ENCODE measurements at places on chromosomes 5 and 9. TPM values are rescaled to one million over a fixed set of nuclear protein-coding genes. Genes with fewer than 3 reads are reported as not detected.

The MYORG gene
- 11.5 TPM for total RNA-seq

DNA sequence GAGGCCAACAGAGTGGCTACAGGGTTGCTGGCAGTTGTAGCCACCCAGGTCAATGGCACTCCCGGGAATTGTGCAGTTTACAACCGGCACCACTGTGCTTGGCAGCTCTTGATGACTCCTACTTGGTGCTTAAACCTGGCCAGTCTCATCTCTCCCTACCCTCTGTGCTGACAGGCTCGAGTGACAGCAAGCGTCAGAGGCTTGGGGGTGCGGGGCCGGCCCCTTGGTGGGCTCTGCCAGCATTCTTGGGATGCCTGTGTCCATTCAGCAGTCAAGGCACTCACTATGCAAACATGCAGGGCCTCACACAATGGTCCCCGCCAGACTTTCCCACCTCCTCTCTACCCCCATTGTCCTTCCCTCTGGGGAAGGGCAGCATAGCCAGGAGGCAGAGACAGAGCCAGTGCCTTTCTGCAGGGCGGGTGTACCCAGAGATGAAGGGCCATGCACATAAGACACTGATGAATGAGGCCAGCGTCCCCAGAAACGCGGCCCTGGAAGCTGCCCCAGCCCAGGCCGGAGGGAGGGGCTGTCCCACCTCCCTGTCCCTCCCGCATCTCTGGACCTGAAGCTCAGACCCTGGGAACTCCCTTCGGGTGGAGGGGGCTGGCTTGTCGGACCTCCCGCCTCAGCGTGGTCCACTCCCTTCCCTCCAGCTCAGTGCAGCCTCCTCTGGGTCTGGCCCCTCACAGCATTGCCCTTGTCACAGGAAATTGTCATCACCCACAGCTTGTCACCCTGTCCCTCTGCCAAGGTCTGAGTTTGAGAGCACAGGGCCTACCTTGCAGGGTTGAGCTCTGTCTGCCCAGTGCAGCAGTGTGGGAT lies 26.4 kb upstream of the NOTCH1 start:
- DNase-seq, result no peak
- no peaks in the 10 kb centered on the region for H3K4me1 ChIP-seq
- H3K27me3 ChIP-seq, result no peaks in the 10 kb centered on the region
- no peaks in the 10 kb centered on the region for H3K36me3 ChIP-seq

The SNX18 gene
- total RNA-seq, result 33.1 TPM

DNA sequence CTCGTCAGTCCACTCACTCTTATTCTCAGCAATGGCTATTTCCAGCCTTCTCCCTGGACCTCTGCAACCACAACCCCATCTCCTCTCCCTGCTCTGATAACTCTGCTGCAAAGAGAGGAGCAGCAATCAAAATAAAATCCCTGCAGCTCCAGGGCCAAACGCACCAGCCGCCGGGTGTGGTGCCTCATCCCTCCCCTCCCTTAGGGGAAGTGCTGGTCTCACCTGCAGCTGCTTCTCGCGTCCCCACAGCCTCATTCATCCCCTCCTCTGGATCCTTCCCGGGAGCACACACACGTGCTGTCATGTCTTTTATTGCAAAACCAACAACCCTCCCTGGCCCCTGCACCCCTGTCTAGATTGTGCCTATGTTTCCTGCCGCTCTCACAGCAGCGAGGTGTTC lies 77.8 kb downstream of the TENT4A start:
- H3K27ac ChIP-seq, result no peak overlapping the region
- no peak for DNase-seq
- no peaks in the 10 kb centered on the region for H3K27me3 ChIP-seq

GRCh38 chr5:132464156-132464939 lies 26.2 kb downstream of the IRF1 start:
- H3K4me1 ChIP-seq, result peaks cover 4% of the 10 kb centered on the region
- H3K27ac ChIP-seq, result peak overlapping the region; percentile 89
- DNase-seq, result no peak

DNA sequence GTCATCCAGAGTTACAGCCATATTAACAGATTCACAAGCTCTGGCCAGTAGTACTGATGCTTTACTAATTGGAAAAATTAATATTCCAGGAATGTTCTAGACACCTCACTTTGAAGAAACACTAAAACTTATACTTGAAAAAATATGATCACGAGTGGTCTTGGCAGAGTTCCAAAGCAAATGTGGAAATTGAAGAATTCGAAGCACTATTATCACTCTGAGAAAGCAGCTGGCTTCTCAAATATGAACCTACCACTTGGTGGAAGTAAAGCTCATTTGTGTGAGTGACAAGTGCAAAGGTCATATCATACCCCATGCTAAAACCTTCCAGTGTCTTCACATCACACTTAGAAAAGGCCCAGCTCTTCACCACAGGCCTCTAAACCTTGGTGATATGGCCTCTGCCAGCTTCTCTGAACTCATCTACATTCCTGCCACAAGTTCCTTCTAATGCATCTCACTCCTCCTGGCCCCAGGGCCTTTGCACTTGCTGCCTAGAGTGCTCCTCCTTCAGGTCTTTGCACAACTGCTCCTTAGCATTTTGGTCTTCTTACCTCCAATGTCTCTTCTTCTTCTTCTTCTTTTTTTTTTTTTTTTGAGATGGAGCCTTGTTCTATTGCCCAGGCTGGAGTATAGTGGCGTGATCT lies 175.7 kb upstream of the SMIM23 start:
- no peak overlapping the region for H3K27ac ChIP-seq
- H3K27me3 ChIP-seq, result no peaks in the 10 kb centered on the region
- no peaks in the 10 kb centered on the region for H3K4me1 ChIP-seq
- no peak overlapping the region for H3K4me3 ChIP-seq
- H3K36me3 ChIP-seq, result no peaks in the 10 kb centered on the region
- DNase-seq, result no peak

GRCh38 chr9:113675475-113675941 lies 200.6 kb upstream of the ZNF618 start:
- no peaks in the 10 kb centered on the region for H3K4me1 ChIP-seq
- no peaks in the 10 kb centered on the region for H3K27me3 ChIP-seq
- H3K36me3 ChIP-seq, result no peaks in the 10 kb centered on the region
- peak overlapping the region; percentile 78 for H3K27ac ChIP-seq
- DNase-seq, result no peak

DNA sequence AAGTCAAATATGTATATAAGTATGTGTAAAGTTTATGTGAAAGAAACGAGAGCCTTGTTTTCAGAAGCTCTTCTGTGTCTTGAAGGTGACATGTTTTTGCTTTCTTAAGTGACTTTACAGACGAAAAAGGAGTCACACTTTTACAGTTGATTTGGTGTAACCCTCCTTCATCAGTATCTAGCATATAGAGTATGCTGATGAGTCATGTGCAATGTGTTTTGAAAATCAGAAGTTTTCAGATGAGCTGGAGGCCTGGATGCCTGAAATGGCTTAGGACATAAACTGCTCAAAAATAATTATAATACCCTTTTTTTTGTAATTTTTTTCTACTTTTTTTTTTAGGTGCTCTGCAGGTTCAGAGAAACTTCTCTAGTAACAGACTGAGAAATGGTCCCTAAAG lies 209.5 kb downstream of the CD180 start:
- H3K27ac ChIP-seq, result no peak overlapping the region
- DNase-seq, result no peak
- no peaks in the 10 kb centered on the region for H3K27me3 ChIP-seq
- H3K4me1 ChIP-seq, result no peaks in the 10 kb centered on the region
- H3K4me3 ChIP-seq, result no peak overlapping the region

DNA sequence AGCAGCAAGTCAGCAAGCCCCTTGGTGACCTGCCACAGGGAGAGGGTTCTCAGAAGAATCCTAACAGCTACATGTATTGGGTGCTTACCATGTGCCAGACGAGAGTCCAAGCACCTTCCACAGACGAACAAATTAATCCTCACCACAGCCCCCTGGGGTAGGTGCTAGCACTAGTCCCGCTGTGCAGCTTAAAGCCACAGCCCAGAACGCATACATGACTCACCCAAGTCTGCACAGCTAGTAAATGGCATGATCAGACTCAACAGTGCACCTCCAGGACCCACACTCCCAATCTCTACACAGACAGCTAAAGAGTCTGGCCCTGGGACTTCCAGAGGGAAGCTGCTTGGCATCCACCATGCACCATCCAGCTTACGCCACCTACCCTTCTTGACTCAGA lies 111.5 kb downstream of the PAX5 start:
- H3K27ac ChIP-seq, result no peak overlapping the region
- H3K4me3 ChIP-seq, result no peak overlapping the region
- H3K36me3 ChIP-seq, result no peaks in the 10 kb centered on the region
- H3K4me1 ChIP-seq, result no peaks in the 10 kb centered on the region

DNA sequence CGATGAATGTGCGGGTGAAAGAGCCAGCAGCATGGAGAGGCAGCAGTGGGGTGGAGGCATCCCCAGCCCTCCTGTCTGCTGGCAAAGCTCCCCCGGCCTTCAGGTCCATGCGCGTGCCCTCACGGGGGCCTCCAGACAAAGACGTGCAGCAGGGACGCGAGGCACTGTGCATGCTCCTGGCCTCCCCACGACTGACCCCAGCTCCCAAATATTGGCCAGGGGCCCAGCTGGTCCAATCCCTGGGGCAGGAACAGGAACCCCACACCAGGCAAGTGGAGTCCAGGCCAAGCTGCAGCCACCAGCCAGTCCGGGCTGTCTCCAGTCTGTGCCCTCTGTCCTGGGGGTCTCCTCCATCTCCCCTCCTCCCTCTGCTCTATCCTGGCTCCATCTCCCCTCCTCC lies 33.5 kb upstream of the LRRC14B start:
- DNase-seq, result no peak
- no peak overlapping the region for H3K4me3 ChIP-seq
- H3K36me3 ChIP-seq, result no peaks in the 10 kb centered on the region
- H3K27me3 ChIP-seq, result no peaks in the 10 kb centered on the region

GRCh38 chr5:74798977-74799911 lies 32.2 kb downstream of the NSA2 start:
- H3K27me3 ChIP-seq, result no peaks in the 10 kb centered on the region
- H3K27ac ChIP-seq, result no peak overlapping the region
- H3K36me3 ChIP-seq, result no peaks in the 10 kb centered on the region
- no peaks in the 10 kb centered on the region for H3K4me1 ChIP-seq
- no peak overlapping the region for H3K4me3 ChIP-seq

DNA sequence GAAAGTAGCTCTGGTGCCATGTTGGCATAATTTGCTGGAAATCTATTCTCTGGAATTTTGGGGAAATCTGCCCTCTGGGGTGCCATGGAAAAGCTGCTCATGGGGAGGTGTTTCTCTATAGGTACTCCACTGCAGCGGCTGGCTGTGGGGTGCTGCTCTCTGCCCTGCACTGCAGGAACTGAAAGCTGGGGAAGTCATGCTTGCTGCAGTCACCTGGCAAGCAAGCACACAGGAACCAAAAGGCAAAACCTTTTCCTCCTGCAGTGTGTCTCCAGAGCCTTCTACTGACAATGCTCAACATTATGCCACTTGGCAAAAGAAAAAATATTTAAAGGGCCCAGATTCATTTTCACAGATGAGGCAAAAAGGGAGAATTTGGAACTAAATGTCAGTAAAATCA lies 25.8 kb upstream of the CARNMT1 start:
- H3K27me3 ChIP-seq, result no peaks in the 10 kb centered on the region
- no peaks in the 10 kb centered on the region for H3K4me1 ChIP-seq
- H3K4me3 ChIP-seq, result no peak overlapping the region
- DNase-seq, result no peak
- no peaks in the 10 kb centered on the region for H3K36me3 ChIP-seq

DNA sequence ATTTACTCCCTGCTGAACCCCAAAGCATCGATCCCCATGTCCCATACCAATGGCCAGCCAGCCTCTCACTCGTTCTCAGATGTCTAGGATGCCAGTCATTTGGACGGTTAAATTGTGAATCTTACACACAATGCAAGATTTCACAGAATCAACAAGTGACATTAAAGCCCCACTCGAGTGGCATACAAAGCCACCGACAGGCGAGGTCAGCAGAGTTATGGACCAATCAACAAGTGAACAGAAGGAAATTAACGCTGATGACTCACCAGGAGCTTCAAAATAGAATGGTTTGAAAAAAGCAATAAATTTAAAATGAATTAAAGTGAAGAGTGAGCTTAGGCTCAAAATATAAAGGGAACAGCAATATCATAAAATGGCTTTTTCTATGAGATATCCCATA lies 8.2 kb upstream of the RUFY1 start:
- no peak for DNase-seq
- no peaks in the 10 kb centered on the region for H3K27me3 ChIP-seq
- no peaks in the 10 kb centered on the region for H3K36me3 ChIP-seq
- H3K27ac ChIP-seq, result no peak overlapping the region

DNA sequence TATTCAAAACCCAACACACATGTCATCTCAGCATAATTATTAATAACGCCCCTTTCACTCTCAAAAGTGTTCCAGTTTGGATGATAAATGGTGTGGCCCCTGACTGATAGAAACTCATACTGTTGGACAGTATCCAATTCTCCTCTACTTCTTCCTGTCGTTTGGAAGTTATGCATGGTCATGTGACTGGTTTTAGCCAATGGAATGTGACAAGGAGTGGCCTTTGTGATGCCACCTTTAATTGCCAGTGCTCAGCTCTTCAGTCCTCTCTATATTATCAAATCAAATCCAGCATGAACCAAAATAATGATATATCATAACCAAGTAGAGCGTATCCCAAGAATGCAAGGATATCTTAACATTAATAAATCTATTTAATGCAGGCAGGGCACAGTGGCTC lies 117.8 kb upstream of the SPIN1 start:
- H3K27me3 ChIP-seq, result no peaks in the 10 kb centered on the region
- H3K4me1 ChIP-seq, result no peaks in the 10 kb centered on the region
- H3K36me3 ChIP-seq, result no peaks in the 10 kb centered on the region
- no peak overlapping the region for H3K4me3 ChIP-seq
- no peak overlapping the region for H3K27ac ChIP-seq

- no peak for DNase-seq
- no peak overlapping the region for H3K27ac ChIP-seq
Observed at GRCh38 chr9:126782053-126782388, 22.8 kb upstream of the ZBTB43 start.

DNA sequence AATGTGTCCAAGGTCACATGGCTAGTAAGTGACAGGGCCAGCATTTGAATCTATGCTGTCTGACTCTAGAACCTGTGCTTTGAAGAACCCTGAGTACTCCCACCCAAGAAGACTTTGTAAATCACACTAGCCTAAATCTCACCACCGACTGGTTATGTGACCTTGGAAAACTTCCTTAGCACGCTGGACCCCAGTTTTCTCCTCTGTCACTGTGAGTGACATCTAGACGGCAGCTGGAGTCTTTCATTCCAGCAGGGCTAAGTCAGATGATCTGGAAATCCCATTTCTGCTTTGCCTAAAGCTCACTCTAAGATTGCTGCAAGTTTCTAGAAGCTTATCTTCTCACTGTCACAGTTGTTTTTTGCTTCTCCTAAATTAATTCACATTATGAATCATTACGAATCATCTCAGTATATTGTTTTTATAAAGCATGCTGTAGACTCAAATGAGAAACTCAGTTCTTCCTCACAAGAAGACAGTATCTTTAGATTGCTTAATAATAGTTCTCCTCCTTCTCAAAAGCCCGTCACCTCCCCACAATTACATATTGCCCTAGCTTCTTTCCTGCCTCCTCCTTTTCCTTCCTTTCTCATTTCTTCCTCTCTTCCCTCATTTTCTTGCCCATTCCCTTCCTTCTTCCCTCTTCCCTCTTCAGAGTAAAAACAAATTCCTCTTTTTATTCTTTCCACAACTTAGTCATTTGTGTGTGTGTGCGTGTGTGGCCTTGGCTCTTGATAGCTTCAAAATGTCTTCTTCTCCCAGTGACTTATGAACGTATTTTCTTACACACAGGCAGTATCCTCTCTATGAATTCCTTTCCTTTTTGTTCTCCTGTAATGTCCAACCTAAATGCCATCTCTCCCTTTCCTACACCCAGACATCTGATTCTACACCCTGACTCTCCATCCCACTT lies 16.8 kb downstream of the ALDOB start:
- H3K27me3 ChIP-seq, result no peaks in the 10 kb centered on the region
- no peaks in the 10 kb centered on the region for H3K36me3 ChIP-seq
- no peak for DNase-seq

Measured in breast epithelium (tissue), 4 donors.